K562 (cell line): ENCODE measurements at places on chromosomes 4 and X. TPM values are rescaled to one million over a fixed set of nuclear protein-coding genes. Genes with fewer than 3 reads are reported as not detected.

Gene UGT2B11
- total RNA-seq, result not detected in 2 replicates

Gene RBPJ
- total RNA-seq, result 39.2 and 41.1 TPM in 2 replicates

Gene TMPRSS11F
- total RNA-seq, result 0.09 TPM in 1 of 2 replicates, not detected in the other

Gene TMEM128
- total RNA-seq, result 14.8 and 15.3 TPM in 2 replicates

Gene MAGEC3
- not detected in 2 replicates for total RNA-seq

Gene PASD1
- total RNA-seq, result 9.6 and 10.5 TPM in 2 replicates

Gene TRIM60
- total RNA-seq, result not detected in 2 replicates

Gene SLITRK2
- total RNA-seq, result not detected in 2 replicates

Gene SMR3B
- total RNA-seq, result not detected in 2 replicates

Gene CCDC160
- total RNA-seq, result not detected in 2 replicates

Gene PDZD4
- total RNA-seq, result 0.38 TPM in 1 of 2 replicates, not detected in the other

Gene CCSER1
- total RNA-seq, result not detected in 2 replicates

Gene H2BW1
- not detected in 2 replicates for total RNA-seq

Gene MAGEB1
- total RNA-seq, result 32.6 and 32.8 TPM in 2 replicates

Gene NUP54
- 67.7 and 70.2 TPM in 2 replicates for total RNA-seq

Gene FATE1
- not detected in 2 replicates for total RNA-seq

Gene MTMR1
- 24.2 and 24.9 TPM in 2 replicates for total RNA-seq

Gene CASP6
- 20.8 and 22.3 TPM in 2 replicates for total RNA-seq

Gene GSPT2
- 3.9 and 4.0 TPM in 2 replicates for total RNA-seq

Gene EDA
- total RNA-seq, result 0.36 and 0.40 TPM in 2 replicates

Gene SLC9A7
- 0.13 and 0.18 TPM in 2 replicates for total RNA-seq
